Mucosa of descending colon (tissue), 3 donors: ENCODE measurements at places on chromosomes 5 and 9. TPM values are rescaled to one million over a fixed set of nuclear protein-coding genes. Genes with fewer than 3 reads are reported as not detected.

Gene EQTN
- total RNA-seq, result 1.4 TPM

Gene TSLP
- total RNA-seq, result 0.20 TPM

Gene TLX3
- total RNA-seq, result not detected

Gene PLAC8L1
- 0.70 TPM for total RNA-seq

Gene CCDC183
- total RNA-seq, result 4.0 TPM

Gene ANKRD18B
- 0.49 TPM for total RNA-seq

Gene ECSCR
- 3.4 TPM for total RNA-seq
